Stimulated activated CD8-positive, alpha-beta memory T cell treated with anti-CD3 and anti-CD28 coated beads, Interleukin-2, amount 100 ng/mL, for 48 hours (primary cell): ENCODE measurements at places on chromosomes 1 and 21.

- no peak for DNase-seq
These were observed 83.3 kb downstream of the FNBP1L start for GRCh38 chr1:93531193-93531592.

GRCh38 chr1:92567211-92567868 lies 80.6 kb upstream of the GFI1 start:
- no peak for DNase-seq

- no peak for DNase-seq
These were observed 105.4 kb upstream of the PDC start for GRCh38 chr1:186566140-186566855.

- DNase-seq: no peak
These were observed 58.6 kb downstream of the USP24 start for GRCh38 chr1:55156608-55157007.

GRCh38 chr1:19377812-19378718 lies 65.9 kb downstream of the SLC66A1 start:
- no peak for DNase-seq

- DNase-seq: no peak
These were observed 73.6 kb downstream of the GNG12 start for GRCh38 chr1:67759692-67760029.

GRCh38 chr1:241834733-241835377 lies 13.1 kb upstream of the EXO1 start:
- DNase-seq: no peak

DNA sequence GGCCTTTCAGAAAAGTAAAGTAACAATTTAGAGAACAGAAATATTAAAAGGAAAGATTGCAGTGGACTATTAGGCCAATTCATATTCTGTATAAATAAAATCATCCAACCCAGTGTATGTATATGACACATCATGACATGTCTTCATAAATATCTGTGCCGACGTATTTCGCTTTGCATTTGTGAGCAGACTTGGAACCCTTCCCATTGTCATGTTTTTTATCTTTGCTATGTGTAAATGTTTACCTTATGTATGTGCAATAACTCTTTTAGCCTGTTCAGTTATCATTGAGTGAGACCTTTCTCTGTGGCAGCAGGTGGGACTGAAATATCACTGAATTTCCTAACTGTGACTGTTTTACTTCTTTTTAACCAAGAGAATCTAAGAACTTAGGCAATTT lies 58.0 kb upstream of the FAM3B start:
- DNase-seq: no peak

GRCh38 chr1:203684094-203684493 lies 57.5 kb downstream of the ATP2B4 start:
- DNase-seq: no peak

GRCh38 chr1:154807048-154807591 lies 63.0 kb downstream of the KCNN3 start:
- DNase-seq: no peak

DNA sequence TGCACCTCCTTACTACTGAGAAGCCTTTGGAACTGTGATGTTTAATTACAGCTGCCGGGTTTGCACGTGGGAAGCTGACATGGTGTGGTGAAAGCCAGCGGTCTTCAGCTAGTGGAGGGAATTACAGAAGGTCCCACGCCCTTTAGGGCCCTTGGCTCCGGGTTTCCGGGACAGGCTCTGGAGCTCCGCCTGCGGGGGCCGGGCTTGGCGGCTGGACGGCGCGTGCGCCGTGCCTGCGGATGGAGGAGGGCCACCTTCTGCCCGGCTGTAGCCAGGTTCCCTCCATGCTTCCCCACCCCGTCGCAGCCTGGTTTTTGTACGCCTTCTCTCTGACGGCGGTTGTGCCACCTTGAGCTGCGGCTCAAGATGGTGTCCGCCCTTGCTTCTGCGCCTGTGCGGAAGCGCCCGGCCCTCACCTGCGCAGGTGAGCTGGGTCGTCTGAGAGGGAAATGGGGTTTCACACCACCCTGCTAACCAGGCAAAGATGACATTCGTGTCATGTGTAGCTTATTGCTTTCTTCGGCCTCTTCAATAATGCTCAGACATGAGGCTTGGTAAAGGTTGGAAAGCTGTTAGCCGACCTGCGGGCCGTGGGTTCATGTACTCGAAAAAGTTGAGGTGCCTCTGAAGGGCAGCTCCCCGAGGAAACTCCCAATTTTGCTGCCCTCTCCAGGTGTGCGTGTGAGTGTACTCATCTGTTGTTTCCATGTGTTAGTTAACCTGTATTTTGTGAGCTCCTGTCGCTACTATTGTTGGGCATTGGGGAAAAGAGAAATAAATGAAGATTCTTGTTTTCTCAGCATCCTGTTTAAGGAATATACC lies 36.6 kb upstream of the OPRD1 start:
- peak; percentile 47 for DNase-seq

DNA sequence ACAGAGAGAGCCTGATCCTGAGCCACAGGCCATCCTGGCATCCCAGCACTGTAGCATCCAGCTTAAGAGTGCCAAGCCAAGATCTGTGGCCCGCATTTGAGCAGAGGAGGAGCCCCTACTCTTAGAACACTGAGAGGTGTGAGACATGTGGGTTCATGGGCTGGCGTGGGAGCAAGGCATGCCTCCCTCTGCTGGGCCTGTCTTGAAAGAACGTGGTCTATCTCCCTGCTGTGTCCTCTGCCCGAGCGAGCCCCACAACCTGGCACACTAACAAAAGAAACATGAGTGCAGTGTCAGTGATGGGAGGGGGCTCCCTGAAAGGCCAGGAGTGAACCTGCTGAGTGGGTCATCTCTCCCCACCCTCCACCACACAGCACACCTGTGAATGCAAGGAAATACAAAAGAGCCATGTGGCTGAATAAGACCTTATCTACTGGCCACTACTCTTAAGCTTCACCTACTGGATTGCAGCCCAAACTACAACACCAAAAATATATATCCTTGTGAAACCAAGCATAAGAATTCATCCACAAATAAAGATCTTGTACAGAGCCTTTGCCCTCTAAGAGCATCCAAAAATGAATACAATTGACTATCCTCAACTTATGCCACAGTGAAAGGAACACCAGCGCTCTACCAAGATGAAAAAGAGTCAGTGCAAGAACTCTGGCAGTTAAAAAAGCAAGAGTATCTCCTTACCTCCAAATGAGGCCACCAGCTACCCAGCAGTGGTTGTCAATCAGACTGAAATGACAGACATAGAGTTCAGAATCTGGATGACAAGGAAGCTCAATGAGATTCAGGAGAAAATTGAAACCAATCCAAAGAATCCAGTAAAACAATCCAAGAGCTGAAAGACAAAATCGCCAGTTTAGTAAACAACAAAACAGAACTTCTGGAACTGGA lies 259.4 kb upstream of the DAB1 start:
- no peak for DNase-seq

- DNase-seq: no peak
These were observed 163.4 kb upstream of the ETV3 start for GRCh38 chr1:157301477-157302198.

GRCh38 chr1:224897529-224898327 lies 31.7 kb upstream of the DNAH14 start:
- DNase-seq: no peak

- no peak for DNase-seq
These were observed 43.3 kb downstream of the GPR137B start for GRCh38 chr1:236185687-236186086.

GRCh38 chr1:22830757-22831340 lies 120.2 kb downstream of the EPHB2 start:
- DNase-seq: no peak
